Stimulated activated CD8-positive, alpha-beta memory T cell treated with anti-CD3 and anti-CD28 coated beads, Interleukin-12 subunit alpha, Interleukin-12 subunit beta, amount 100 ng/mL, for 4 hours (primary cell): ENCODE measurements at places on chromosomes 12 and 14.

GRCh38 chr14:89616852-89617341, 199.9 kb upstream of the FOXN3 start:
- no peak for DNase-seq

DNA sequence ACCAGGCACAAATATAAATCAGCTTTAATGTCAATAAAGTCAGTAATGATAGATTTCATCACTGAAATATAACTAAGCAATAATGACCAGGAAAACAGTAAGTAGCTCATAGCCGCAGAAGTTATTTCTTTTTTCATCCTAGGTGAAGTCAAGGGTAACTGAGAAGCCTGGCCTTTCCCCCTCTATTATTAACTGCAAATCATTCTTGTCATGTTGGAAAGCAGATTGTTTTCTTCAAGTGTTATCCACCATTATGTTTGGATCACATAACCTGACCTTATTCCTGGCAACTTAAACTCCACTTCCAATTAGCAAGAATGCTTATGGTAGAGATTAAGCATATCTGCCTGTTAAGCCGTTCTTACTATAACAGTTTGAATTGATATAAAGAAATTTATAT, 603.4 kb upstream of the FOXG1 start:
- DNase-seq: no peak

DNA sequence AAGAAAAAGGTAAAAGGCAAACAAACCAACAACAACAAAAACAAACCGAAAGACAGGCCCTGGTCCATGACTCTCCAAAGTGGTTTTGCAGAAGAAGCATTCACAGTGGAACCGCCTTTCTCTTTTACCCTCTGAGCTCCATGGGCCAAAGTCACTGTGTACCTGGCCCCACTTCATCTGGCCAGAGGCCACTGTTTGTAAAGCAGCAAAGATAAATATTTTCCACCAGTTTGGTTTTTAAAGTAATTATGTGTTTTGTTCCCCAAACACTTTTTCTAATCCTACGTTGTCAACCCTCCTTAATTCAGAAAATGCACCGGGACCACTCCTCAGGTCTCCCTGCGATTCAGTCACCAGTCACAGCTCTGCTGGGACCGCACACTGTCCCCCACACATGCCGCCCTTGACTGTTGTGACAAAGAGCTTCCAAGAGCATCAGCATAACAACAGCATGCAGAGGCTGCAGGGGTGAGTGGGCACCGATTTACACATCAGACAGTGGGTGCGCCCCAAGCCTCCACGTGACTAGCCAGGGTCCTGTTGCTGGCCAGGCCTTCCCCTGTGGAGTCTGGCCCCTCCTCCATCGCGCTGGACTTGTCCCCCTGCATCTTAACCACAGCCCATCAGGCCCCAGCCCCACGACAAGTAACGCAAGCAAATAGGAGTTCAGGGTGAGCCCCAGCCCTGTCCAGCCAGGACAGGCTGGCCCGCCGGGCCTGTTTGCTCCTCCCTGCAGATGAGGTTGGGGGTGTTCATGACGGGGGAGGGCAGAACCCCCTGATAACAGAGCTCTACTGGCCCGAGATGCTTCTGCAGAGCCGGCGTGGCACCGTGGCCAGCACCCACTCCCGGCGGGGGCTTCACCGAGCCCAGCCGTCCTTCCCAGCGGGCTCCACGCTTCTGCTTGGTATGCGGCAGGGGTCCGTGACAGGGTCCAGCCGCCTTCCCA, 65.2 kb upstream of the DIO3 start:
- no peak for DNase-seq

- no peak for DNase-seq
Observed at GRCh38 chr14:104937161-104937560, 12.5 kb downstream of the PLD4 start.

- DNase-seq: no peak
Observed at GRCh38 chr14:46985529-46986380, 334.2 kb upstream of the RPL10L start.

GRCh38 chr12:123101526-123101925, 49.4 kb downstream of the PITPNM2 start:
- DNase-seq: no peak

- no peak for DNase-seq
Observed at GRCh38 chr12:50090391-50090790, 5.2 kb downstream of the SMARCD1 start.

DNA sequence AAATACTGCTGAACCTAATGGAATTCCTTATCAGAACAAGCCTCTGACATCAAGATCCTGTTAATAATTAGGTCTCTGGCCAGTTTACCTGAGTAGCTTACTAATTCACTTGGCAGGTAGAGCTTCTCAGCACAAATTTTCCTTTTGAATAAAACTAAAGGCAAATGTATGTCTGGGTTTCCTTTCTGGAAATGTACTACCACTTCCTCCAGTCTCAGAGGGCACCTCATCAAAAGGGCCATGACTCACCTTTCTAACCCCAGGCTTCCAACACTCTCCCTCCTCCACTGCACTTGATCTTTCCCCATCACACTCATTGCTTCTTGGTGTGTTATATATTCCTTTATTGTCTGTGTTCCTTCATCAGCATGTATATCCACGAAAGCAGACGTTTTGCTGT, 90.5 kb downstream of the SLC2A13 start:
- DNase-seq: no peak

- no peak for DNase-seq
Observed at GRCh38 chr12:131369094-131369845, 341.6 kb upstream of the SFSWAP start.

DNA sequence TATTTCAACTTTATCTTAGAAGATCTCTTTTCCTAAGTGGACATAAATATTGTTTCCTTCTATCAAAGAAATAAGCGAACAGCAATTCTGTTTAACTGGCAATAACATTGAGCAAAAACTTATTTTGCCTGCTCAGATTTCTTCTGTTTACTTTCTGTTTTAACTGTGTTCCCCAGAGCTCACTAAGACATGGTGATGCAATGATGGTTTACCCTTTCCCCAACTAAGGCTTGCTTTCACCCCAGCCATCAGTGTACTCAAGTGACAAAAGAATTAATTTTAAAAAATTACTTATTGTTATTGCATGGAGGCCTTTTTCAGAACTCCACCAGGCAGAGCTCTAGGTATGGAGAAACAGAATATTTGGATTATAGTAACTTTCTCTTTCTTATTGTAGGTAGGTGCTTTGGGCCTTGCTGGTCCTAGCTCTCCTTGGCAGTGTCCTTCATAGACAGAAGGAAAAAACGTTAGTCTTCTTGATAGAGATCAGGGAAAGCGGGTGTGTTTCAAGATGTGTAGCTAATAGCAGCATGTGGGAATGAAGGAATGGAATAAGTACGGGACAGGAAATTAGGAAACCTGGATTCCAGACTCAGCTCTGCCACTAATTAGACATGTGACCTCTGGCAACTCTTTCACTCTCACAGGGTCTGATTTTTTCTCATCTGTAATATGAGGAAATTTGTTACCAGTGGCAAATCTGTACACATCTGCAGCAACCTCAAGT, 14.6 kb upstream of the DDHD1 start:
- no peak for DNase-seq
